CD8-positive, alpha-beta T cell (primary cell): ENCODE measurements at places on chromosomes 12 and 14. TPM values are rescaled to one million over a fixed set of nuclear protein-coding genes. Genes with fewer than 3 reads are reported as not detected.

- no peak for DNase-seq
Observed at GRCh38 chr14:76550534-76550933, 174.6 kb downstream of the ESRRB start.

Gene PWP1
- 27.7 TPM for total RNA-seq

DNA sequence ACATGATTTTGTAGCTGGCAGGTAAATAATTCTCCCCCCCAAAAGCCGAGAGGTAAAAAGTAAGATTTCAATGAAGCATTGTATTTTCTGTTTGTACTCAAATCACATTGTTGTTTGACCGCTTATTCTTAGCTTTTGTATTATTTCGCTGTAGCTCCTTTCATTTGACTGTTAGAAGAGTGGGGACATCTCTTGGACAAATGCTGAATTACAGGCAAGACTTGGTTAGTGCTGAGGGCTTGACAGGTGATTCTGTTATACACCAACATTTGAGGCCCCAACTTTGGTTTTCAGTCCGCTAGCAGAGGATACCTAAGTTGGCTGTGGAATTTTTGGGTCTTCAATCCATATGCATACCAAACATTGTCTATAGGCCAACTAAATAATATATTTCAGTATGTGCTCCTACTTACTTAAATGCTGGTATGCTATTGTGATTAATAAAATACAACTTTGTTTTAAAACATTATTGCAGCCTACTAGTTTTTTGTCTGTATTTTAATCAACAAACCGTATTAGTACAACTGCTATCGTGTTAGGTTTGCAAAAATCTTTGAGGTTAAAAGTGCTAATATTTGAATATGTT, 102.2 kb downstream of the ERC1 start:
- DNase-seq, result peak; percentile 34

DNA sequence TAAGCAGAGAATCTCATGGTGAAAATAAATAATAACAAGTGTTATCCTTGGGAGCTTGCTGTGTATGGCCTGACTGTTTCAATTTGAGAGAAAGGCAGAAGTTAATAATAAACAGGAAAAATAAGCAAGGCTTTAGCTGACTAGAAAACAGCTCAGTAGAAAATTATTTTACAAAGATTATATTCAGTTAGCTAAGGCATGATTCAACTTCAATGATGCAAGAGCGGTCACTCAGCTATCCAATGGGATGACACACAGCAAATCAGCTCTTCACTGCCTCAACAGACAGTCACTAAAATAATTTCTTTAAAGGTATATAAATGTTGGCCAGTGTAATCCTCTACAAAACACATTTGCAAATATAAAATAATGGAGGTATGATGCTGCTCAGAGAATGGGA, 18.6 kb downstream of the GSTZ1 start:
- DNase-seq, result no peak

- no peak for DNase-seq
Observed at GRCh38 chr12:103780093-103780440, 61.0 kb downstream of the NT5DC3 start.

GRCh38 chr12:6163416-6164060, 36.7 kb upstream of the CD9 start:
- no peak for DNase-seq

Gene MARS1
- total RNA-seq, result 226 TPM

- no peak for DNase-seq
Observed at GRCh38 chr12:70885956-70886355, 34.6 kb downstream of the PTPRR start.

DNA sequence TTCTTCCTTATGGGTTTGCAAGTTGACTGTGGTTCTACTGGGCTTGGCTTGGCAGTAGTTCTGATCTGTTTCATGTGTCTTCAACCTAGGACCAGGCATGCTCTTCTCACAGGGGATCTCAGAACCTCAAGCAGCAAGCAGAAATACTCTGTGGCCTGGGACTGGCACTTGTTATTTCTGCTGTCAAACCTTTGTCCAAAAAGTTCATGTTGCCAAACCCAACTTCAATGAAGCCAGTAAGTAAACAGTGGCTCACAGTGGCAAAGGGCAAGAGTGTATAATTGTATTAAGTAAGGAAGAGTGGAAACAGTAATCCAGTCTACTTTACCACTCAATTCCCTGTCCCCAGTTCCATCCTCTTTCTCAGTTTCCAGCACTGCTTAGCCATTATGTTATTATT, 15.7 kb upstream of the HMGA2 start:
- DNase-seq, result no peak
